AG04450 (cell line): ENCODE measurements at places on chromosomes 7 and 10.

- no peak for DNase-seq
These were observed 86.6 kb upstream of the PDK4 start for GRCh38 chr7:95682913-95683312.

GRCh38 chr10:90746829-90747228 is 111.0 kb downstream of the HTR7 start:
- no peak for DNase-seq

DNA sequence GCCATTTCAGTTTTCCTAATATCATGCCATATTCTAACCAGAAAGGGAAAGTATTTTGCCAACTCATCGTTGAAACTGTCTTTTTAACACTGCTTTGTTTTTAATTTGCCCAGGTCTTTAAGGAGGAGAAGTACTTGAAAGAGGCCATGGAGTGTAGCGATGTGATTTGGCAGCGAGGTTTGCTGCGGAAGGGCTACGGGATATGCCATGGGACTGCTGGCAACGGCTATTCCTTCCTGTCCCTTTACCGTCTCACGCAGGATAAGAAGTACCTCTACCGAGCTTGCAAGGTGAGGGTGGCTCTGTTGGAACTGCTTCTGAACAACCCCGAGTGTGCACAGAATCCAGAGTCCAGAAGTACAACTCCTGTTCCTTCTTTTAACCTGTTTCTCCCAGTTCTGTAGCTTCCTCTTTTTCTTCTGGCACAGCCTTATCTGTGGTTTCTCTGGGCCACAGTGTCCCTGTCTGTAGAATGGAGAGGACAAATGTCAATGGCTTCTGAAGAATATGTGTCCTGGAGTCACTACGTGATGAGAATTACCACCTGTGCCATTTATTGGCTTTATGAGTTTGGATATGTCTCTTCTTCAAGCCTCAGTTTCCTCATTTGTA is 60.1 kb downstream of the LANCL2 start:
- no peak for DNase-seq

DNA sequence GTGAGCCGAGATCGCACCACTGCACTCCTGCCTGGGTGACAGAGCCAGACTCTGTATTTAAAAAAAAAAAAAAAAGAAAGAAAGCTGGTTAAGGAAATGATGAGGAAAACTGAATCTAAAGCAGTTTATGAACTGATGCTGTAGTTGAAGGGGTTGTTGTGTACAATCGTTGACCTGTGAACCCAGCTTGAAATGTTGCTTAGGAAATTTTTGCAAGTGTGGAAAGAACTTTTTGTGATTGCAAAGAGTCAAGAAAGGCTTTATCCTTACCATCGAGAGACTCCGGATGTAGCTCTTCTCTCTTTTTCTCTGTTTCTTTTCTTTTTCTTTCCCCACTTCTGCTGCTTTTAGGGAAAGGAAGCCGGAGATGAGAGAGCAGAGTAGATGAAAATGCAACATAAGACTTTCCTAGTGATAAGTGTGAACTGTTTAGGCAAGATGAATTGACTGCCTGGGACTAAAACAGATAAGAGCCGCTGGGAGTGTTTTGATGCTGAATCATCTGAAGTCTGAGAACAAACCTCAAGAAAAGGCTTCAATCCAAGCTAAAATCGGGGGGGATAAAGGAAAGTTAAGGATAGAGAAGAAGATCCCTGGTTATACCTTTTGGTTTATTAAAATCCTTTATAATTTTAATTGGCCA is 69.0 kb downstream of the TAF3 start:
- DNase-seq = no peak

DNA sequence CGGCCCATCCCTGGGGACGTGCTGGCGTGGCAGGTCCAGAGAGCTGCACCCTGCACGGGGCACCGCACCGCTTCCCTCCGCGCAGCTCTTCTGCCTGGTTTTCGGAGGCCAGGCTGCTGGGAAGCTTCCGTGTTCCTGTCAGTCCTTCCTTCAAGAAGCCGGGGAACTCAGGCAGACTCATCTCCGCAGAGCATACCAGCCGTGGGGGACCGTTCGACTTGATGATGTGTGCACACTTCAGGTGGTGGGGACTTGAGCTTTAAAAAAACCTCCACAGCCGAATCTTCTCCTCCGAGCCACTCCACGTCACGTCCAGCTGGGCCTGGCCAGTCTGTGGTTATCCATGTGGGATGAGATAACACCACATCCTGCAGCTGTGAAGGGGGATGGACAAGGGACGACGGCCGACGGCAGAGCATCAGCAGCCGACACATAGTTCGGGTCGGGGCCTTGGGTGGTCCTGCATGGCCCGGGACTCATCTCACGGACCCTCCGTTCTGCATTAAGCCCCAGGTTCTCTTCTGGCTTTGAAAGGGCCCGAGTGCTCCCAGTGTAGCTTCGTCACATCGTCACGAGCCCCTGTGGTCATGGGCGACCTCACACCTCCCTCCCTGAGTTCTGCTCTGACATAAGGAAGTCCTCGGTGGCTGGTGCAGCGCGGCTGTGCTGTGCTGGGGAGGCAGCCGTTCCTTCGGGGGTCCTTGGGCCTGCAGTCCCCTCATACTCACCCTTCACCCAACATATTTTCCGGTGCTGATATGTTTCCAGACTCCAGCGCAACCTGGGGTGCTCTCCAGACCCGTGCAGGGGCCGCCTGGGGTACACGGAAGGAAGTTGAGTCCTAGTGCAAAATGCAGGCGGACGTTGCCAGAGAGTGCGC is 4.5 kb upstream of the BHLHA15 start:
- DNase-seq = no peak

DNA sequence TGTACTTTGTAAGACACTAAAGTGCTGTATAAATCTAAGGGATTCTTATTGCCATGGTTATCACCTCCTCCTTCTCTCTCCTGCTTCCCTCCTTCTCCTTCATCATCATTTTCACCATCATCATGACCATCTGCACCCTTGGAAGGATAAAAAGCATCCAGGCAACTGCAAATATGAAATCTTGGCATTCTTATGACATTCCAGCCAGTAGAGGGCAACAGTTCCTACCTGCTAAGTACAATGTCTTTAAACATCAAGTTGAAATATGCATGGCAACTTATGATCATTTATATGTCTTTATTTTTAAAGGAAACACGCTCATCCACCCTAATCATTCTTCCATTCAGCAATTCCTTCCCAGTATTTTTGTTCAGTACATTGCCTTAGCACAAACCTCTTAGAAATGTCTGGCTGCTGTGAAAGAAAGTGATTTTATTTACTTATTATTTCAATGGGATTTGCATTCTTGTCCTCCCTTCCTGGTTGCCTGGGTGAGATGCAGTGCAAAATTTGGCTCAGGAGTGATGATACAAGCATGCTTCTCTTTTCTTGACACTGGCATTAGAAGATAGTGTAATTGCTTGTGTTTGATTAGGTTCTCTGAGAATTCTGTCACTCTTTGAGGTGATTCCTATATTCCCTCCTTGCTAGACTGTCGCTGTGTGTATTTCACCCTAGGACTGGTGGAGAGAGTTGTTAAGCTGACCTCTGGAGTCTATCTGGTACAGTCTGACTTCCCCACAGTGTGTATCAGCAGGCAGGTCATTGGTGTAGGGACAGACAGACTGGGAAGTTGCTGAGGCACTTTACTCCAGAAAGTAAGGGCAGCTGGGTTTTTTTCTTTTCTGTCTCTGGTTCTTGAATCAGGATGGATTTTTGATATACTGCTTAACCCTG is 188.5 kb upstream of the BMPER start:
- DNase-seq = no peak

DNA sequence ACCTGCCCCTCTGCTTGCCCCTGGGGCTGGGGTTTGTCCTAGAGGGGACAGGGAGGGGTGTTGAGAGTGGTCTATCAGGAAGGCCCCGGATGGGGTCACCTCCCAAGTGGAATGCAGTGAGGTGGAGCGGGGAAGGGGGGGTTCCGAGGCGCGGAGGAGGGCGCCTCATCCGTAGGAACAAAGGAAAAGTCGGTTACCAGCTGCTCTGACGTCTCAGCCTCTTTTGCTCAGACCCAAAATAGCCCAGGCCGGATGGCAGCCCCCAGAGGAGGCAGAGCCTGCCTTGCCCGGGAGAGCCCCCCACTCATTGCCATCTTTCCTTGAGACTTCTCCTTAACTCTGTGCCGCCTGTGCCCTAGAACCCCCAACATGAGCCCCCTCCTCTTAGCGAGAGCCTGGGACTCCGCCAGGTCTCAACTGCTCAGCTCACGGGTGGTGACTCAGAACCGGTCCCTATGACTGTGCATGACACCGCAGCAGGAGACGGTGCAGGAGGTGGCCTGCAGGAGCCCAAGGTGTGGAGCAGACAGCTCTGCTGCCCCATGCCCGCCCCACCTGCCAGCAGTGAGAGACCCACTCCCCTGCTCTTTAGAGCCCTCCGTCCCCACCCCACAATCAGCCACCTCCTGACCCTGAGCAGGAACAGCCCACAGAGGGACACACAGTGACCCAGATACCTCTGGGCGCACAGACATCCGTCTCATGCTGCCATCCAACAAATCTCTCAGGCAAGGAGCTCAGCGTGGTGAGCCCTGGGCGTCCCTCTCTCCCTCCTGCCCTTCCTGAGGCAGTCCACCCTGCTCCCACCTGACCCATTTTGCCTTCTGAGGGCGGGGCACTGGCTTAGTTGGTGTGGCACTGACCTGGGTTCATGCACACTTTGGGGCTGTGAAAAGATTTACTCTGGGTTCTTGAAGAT is 13.1 kb downstream of the STX1A start:
- no peak for DNase-seq
